ENCODE measurements at places on chromosomes 16 and 17.

DNA sequence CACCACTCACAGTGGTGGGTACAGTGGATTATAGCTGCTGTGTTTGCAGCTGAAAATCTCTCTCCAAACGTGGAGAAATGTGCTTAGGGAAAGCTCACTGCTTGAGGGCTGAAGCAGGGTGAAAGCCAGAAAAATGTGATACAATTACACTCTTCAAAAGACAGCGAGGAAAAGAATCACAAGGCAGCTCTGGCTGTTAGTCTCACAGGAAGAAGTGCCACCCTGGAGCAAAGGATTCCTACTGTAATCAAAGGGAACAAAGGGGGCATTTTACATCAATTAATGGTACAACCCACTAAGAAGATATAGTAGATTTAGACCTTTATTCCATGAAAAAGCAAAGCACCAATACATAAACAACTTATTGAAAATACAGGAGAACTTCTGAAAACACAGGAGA lies 48.1 kb upstream of the IRX5 start:
- no peak for DNase-seq

DNA sequence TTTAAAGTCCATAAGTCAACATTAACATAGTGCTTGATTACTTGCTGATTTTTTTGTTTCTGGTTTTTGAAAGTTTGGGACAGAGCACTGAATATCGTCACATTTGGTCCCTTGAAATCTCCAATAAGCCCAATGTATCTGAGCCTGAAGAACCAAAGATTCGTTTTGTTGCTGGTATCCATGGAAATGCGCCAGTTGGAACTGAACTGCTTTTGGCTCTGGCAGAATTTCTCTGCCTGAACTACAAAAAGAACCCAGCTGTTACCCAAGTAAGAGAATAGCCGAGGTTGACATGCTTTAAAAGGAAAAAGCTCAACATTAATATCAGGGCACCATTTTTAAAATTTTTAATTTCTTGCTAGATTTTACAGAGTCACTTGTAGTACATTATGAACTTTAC lies 27.7 kb upstream of the GOSR1 start:
- no peak for DNase-seq

DNA sequence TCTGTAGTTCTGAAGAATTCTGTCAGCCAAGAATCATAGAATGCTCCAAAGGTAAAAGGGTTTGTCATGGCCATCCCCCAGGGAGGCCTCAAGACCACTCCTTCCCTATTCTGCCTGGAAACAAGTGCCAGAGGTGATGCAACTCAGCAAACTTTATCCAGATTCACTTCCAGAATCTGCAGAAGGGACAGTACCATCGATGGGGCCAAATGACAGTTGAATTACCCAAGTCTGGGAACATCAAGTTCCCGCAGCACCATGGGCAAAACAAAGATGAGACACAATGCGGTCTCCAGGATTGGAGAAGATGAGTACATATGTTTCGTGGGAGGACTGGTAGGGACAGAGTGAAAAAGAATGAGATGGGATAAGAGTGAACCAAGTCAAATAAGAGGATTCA lies 13.7 kb upstream of the TAT start:
- no peak for DNase-seq

- no peak for DNase-seq
Observed at GRCh38 chr17:45939395-45939794, 45.0 kb downstream of the MAPT start.

DNA sequence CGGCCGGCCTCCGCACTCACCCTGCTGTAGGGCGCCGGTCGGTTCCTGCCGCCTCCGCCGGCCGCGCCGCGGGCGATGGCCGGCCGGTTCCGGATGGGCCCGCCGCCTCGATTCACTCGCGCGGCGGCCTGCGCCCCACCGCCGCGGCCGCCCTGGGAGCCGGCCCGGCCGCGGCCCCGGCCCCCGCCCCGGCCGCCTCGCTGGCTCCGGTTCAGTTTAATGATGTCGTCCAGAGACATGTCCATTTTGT lies 158 bp downstream of the ALYREF start:
- no peak for DNase-seq

DNA sequence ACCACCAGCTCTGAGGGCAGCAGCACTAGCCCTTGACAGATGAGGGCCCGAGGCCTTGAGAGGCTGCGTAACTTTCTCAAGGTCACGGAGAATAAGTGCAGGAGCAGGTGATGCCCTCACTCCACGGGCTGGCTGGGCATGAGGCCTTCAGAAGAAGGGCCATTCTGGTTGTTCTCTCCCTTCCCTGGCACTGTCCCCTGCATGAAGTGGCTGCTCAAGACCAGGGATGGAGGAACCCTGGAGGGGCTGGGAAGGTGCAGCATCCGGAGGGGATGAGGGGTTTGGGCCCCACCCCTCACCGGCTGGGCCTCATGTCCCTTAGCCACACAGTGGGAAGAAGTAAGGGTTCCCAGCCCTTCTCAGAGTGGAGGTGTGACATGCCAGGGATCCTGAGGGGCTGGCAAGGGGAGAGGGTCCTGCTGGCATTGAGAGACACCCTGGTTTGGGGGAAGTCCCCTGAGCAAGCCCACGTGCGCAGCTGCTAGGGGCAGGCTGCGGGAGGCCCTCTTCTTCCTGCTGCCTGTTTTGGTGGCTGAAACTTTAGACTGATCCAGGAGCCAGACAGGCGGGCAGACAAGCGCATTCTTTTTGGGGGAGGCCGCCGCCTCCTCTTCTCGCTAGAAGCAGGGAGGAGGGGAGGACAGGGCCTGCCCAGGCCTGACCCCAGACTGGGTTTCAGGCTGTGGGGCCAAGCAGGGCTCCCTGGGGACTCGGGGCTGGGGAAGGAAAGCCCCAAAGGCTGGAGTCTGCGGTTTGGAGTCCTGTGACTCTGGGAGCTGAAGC lies 74.0 kb downstream of the N4BP1 start:
- DNase-seq: peak; percentile 76

GRCh38 chr16:68070249-68070730 lies 14.9 kb upstream of the NFATC3 start:
- no peak for DNase-seq

DNA sequence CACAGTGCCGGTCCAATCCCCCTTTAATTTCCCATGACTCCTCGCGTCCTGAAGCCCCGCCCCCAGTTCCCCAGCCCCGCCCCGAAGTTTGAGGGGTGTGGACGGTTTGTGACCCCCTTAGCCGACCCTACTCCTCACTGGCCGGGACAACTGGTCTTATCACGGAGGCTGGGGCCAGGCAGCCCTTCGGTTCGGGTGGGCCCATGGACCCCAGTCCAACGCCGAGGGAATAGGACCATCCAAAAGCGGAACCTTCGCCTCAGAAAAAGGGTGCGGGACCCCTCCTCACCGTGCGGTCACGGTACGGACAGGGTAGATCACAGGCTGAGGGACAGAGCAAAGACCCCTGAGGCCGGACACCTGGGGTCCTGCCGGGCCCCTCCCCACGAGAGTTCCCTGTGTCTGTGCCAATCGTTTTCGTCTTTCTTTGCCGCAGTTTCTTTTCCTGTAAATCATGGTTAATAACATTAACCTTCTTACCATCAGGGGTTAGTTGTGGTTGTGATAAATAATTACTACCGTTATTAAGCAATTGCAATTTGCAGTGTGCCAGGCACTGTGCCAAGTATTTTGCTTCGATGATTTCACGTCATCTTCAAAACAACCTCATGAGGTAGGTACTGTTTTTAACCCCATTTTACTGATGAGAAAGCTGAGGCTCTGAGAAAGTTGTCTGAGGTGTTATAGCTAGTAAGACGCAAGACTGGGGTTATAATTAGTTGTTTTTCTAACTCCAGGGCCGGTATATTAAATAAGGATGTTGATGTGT lies 543 bp downstream of the TMUB2 start:
- DNase-seq: peak; percentile 48

Data from epithelial cell of esophagus (primary cell).